Mesothelial cell of epicardium (in vitro differentiated cells): ENCODE measurements at places on chromosomes 6 and 20. TPM values are rescaled to one million over a fixed set of nuclear protein-coding genes. Genes with fewer than 3 reads are reported as not detected.

Gene PMEPA1
- 39.7 to 40.7 TPM (median 39.9 TPM) in 3 replicates for total RNA-seq

Gene CRISP3
- total RNA-seq, result 0.66 to 1.2 TPM (median 0.85 TPM) in 3 replicates

Gene CD93
- 0.07 to 0.09 TPM (median 0.09 TPM) in 3 replicates for total RNA-seq

Gene MCCD1
- total RNA-seq, result not detected in 3 replicates
